ENCODE measurements at places on chromosomes 7 and 10. TPM values are rescaled to one million over a fixed set of nuclear protein-coding genes. Genes with fewer than 3 reads are reported as not detected.
A peak's percentile ranks its signal among the peaks of the same experiment; 100 is the strongest.

DNA sequence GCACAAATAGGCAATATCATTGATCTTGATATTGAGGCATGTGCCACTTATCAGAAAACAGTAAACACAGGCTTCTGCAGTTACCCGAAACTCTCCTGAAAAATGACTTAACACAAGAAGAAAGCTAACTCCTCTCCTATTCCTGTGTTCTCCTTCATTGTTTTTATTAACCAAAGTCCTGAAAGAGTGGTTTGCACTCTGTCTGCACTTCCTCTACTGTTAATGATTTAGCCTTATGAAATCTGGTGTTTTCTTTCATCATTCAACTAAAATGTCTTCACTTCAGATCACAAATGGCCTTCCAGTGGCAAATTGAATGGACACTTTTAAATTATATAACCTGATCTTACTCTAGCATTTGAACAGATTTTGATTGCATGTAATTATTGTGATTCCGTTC lies 630.6 kb upstream of the PHF14 start:
- DNase-seq = no peak

DNA sequence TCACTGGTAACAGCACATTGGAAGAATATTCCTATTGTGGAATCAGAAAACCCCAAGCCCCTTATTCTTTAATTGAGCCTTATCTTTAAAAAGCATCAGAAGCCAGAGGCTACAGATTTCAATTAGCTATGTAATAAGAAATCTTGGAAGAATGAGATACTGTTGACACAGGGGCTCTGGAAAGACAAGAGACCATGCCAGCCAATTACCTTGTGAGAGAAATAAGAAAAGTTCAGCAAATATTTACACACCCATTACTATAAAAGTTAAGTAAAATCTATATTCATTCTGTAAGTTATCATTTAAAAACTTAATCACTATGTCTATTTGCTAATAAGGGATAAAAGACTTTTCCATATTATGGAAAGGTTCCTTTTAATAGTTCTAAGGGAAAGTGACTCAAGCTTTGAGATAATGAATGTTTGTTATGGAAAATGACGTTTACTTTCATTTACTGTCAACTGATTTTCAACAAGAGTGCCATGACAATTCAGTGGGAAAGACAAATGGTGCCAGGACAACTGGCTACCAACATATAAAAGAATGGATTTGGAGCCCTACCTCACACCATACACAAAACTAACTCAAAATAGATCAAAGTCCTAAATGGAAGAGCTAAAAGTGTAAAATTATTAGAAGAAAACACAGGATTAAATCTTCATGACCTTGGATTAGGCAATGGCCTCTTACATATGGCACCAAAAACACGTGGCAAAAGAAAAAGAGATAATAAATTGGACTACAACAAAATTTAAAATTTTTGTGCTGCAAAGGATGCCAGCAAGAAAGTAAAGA lies 28.3 kb downstream of the ZFAND2A start:
- no peak for DNase-seq

Gene ASB10
- total RNA-seq = not detected

DNA sequence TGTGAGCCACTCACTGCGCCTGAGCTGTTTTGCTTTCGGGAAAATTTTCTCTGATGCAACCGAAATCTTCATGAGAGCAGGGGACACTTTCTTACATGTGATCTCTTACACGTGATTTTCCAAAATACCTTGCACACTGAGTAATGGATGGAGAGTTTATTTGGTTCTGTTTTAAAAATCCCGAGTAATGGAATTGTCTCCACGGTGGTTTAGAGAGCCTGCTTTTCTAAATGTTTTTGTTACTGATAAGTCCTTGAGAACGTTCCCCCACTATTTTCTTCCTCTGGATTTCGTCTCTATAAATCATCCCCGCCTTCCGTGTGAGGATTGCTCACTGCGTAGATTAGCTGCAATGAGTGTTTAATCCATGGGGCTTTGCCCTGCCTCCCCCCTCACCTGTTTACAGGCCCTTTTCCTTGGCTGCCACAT lies 25.7 kb downstream of the CAMK1D start:
- no peak for DNase-seq

DNA sequence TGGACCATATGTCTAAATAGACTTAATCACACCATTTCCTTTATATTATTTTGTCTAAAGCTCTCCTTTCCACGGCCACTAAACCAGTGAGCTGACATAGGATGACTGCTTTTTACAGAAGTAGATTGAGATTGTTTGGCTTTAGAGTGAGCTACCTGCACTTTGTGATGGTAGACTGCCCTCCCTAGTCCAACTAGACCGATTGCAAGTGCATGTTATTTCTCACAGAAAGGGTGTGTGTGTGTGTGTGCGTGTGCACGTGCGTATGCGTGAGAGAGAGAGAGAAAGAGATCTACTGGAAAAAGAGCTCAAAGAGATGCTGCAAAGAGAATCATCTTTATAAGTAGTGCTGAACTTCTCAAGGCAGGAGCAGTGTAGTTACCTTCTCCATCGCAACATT lies 60.7 kb downstream of the VCL start:
- DNase-seq = peak; percentile 60

- DNase-seq = peak; percentile 22
These were observed 4.8 kb upstream of the CALHM1 start for GRCh38 chr10:103463499-103463898.

GRCh38 chr10:72080042-72080975 lies 8.0 kb downstream of the SPOCK2 start:
- no peak for DNase-seq

Gene FGFBP3
- 0.34 TPM for total RNA-seq

- no peak for DNase-seq
These were observed 200.9 kb downstream of the ADAM12 start for GRCh38 chr10:126187399-126187798.

Gene NCAPG2
- 12.4 TPM for total RNA-seq

- no peak for DNase-seq
These were observed 46.0 kb upstream of the CSTF2T start for GRCh38 chr10:51745397-51745796.
